ENCODE measurements at places on chromosomes 2 and 18. TPM values are rescaled to one million over a fixed set of nuclear protein-coding genes. Genes with fewer than 3 reads are reported as not detected.

DNA sequence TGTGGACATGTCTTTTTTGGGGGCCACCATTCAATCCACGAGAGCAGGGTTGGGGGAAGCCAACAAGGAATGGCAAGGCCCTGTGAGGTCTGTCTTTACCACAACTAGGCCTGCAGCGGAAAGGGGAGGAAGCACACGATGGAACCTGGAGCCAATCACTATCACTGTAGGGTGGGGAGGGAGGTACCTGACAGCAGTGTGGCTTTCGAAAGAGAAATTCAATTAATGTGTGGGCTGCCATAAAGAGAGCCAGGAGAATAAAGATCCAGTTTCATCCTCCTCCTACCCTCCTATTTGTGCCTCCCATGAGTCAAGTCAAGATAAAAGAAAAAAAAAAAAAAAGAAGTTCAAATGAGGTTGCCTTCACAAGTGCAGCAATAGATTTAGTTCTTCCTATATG is 18.9 kb upstream of the RBMS1 start:
- no peak for DNase-seq

DNA sequence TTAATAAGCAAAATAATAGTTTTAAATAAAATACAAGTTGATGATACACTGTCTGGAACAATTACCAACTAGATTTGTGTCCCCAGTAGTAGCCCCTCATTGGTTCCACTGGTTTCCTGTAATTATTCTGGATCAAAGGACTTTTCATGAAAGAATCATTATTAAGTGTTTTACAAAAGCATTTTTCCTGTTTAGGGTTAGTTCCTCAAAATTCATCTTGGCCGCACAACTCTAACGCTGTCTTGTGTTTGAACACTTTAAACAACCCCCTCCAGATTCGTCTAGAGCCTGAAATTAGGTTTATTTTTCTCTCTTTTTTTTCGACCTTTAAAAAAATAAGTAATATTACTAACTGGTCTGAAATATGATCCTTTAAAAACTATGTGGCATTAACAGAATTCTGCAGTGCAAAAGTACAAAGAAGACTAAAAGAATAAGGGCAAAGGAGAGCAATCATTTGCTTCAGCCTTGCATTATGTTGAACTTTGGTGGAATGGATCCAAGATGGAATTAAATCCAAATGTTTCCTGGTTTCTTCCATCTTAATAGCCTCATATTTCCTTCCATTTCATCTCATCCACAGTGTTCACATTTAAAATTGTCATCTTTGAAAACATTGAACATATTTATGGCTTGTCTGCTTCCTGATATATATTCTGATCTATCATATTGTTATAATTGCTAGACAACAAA is 678.4 kb downstream of the IRS1 start:
- no peak for DNase-seq

GRCh38 chr18:22265838-22266237 is 96.4 kb downstream of the GATA6 start:
- DNase-seq: no peak

DNA sequence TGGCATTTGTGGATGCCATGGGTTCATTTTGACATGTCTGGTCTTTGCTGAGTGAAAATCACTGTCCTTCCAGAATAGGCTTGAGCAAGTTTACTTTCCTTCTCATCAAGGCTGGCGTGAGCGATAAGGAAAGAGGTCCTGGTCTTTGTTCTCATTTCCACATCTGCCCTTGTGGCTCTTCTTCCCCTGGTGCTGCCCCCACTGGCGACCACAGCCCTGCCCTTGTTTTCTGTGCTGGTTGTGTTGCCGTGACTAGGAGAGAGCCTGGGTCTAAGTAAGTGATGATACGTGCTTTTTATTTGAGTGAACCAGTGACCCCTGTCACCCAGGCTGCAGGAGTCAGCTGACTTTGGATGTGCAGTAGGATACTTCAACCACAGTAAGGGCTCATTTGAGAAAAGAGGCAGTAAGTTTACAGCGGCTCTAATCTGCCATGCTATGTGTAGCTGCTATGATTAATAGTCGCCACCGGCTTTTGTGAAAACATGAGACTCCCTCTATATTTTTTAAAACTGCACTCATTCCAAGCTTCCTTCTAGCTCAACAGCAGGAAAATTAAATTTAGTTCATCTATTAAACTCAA is 441.7 kb downstream of the RNF144A start:
- DNase-seq: no peak

DNA sequence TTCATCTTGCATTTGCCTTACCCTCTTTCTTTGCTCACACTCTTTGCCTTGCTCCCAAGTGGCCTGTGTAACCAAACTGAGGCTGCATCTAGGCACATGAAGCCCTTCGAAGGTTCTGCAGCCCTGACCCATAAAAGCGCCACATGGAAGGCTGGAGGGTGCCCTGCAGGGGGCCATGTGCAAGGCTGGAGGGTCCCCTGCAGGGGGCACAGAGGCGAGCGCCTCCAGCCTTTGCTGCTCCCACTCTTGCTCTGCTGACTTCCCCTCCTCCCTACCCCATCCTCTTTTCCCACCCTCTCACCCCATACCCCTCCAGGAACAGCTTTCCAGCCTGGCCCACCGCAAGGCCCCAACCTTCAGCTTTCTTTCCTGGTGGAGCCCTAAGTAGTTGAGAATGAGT is 317.3 kb downstream of the CELF4 start:
- no peak for DNase-seq

DNA sequence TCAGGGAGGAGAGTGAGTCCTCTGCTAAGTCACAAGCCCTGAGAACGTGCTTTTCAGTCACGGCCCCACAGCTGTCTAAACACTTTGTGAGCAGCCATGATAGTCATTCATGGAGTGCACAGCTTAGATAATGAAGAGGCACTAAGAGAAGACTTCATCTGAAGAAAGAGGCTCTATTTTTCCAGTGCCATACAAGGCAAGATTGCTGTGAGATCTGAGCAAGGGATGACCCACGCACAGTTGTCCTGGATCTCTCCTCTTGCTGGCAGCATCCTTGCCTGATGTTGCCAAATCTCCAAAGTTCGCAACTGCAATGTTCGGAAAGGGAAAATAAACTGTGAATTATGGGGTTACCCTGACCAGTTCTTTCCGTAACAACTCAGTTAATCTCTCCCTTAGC is 418.7 kb downstream of the MEIS1 start:
- no peak for DNase-seq

DNA sequence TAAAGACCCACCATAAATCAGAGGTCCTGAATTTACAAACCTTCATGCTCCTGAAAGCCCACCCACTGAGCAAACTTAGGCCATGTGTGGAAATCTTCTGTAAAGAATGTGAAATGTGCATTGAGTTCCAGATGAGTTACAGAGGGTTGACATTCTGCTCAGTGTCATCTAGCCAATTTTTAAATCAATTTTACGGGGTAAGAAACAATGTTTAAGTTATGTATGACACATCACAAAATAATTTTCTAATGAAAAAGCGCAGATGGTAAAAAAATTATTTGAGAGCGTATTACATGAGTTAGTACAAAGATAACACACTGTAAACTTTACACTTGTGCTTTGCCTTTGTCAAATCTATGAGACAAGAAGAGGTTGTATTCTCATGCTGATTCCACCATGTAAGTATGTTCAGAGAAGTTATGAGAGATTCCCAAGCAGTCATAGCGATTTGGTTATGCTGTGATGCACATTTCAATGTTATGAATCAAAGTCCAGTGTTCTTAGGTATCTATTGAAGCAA is 446.3 kb downstream of the ADCYAP1 start:
- DNase-seq: no peak

Gene CLEC4F
- total RNA-seq: not detected

Gene POTEJ
- total RNA-seq: not detected

Gene CNGA3
- not detected for total RNA-seq

Measured in omental fat pad (tissue), 4 donors.